ENCODE measurements at places on chromosomes 11 and 22. TPM values are rescaled to one million over a fixed set of nuclear protein-coding genes. Genes with fewer than 3 reads are reported as not detected.

Gene RFPL1
- total RNA-seq: not detected

Gene POU2F3
- 3.1 TPM for total RNA-seq

GRCh38 chr11:8908099-8908498 is 2.9 kb upstream of the AKIP1 start:
- DNase-seq: no peak

DNA sequence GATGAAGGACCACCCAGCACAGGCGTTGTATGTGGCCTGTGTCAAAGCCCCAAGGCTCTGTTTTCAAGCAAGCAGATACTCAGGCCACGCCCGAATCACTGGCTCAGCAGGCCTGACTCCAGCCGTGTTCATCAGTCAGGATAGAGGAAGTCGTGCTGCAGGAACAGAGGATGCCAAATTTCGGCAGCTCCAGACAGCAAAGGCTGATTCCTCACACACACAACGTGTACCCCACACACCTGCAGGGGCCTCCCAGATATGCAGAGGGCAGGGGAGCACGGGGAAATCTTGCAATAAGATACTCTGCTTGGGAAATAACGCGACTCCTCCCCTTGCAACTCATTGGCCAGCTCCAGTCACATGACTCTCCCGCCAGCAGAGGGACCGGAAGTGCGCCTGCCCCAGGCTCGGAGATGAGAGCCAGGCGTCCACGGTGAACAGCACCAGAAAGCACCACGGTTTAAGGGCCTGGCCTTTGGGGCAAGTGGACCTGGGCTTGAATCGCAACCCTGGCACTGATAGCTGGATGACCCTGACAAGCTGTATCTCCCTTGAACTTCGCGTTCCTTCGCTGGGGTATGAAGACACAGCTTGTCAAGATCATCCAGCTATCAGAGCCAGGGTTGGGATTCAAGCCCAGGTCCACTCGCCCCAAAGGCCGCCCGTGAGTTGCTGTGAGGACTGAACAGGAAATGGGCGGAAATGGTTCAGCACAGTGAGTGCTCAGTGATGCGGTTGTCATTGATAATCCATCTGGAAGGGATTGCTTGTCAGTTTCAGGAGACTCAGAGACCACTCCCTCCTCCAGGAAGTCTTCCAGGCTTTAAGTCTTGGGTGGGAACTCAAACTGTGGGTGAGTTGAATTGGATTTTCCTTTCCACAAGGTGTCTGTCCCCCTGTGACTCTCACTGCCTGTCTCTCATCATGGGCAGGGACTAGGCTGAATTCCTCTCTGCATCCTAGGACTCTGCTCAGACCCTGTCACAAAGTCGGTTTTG is 88.5 kb downstream of the MYEOV start:
- peak; percentile 45 for DNase-seq

DNA sequence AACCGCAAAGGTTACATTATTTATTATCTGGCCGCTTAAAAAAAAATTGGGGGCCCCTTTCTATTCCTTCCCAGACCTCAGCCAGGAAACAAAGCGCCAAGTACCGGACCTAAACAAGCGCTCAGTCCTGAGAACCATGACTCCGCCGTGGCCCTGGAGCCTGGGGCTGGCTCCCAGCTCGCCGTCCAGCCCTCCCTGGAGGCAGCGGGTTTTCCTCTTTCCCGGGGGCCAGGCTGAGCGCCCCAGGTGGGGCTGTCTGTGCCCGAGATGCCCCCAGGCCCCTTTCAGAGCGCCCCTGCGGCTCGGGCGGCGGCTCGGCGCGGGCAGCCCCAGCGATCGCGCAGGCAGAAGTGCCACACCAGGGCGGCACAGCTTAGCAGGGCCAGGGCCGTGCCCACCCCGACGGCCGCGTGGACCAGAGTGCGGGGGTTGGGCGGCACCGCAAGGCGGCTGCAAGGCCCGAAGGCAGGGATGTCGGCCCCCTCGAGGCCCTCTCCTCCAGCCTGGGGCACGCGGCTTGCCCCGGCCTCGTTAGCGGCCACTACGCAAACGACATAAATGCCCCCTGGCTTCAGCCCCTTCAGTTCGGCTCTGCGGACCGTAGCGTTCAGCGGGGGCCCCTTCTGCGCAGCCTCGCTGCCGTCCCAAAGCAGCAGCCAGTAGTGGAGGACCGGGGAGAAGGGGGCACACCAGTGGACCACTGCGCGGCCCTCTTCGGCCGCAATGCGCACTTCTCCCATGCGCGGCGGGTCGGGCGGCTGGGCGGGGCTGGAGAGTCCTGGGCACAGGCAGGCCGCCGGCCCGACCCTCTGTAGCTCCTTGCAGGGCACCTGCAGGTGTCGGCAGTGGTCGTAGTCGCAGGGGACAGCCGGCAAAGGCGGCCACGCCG is 1.6 kb downstream of the LRRN4CL start:
- no peak for DNase-seq

DNA sequence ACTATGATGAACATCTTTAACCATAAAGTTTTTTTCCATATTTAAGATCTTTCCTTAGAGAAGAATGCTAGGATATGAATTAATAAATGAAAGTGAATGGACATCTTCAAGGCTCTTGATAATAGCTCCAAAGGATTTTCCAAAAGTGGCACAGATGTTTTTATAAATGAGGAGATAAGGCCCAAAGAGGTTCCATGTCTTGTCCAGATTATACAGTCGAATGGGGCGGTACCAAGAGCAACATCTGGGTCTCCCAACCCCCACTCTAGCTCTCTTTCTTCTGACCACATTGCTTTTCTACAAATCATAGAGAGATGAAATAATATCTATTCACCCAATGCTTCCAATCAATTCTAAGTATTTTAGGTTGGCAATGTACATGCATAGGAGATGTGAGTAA is 114.1 kb downstream of the KCNC1 start:
- no peak for DNase-seq
